ENCODE measurements at places on chromosomes 5 and 9.

DNA sequence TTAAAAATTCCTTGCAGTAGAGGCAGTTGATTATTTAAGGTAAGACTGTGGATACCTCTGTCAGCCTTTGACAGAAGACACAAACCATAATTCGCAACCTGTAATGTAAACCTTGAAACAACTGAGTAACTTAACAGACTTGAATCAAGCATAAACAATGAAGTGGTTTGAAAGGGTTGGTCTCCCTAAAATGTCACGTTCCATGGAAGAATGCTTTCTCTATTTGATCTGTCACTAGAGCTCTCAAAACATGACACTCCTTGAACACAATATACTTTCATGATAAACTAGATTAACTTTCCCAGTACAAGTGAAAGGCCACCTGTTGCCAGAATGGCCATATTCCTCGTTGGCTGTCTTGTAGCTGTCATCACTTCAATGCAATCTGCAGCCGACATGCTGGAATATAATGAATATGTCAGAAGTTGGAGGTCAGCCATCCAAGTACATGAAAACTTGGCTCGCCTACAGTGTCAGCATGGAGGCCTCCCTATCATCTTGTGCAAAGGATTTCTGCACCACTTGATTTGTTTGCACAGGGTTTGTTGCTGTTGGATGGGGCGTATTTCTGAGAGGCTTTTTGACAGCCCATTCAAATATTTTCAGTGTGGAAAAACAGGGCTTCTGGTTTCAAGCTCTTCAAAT is 228.0 kb downstream of the TLE4 start:
- no peak for DNase-seq

GRCh38 chr5:167305591-167306213 is 985.7 kb upstream of the WWC1 start:
- no peak for DNase-seq

DNA sequence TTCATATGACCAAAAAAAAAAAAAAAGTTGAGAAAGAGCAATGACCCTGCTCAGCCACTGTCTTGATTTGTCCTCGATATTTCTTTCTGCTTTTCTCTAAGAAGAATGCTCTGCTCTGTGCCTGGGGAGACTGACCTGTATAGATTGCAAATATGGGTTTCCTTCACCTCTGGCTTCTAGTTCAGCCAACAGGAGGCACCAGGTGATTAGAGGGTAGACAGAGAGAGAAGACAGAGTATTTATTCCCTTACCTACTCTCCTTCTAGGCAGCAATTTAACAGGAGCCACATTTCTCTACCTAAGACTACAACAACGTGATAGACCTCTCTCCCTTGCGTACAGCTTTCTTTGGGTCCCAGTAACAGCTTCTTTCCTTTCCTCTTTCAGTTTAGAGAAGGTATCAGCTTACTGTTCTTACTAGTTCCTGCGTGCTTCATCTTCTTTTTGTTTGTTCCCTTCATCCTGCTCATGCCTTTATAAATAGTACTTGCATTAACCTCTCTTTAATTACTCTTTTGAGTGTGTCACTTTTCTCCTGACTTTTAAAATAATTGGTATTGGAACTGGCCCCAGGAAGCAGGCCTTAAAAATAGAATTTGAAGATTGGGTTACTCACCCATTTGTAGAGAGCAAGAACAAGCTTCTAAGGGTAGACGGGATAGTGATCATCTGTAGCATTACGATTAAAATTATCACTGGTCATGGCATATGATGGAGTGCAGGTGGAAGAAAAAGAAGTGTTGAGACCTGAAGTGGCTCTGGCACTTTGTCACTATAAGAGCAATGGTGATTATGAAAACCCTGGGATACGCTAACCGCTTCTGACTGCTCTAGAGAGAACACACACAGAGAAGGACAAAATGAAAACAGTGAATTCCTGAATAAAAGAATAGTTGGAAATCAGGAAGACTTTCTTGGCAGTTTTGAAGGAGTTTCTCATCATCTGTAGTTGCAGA is 161.2 kb upstream of the FSTL4 start:
- DNase-seq: no peak

GRCh38 chr5:151243564-151243963 is 9.4 kb upstream of the GM2A start:
- no peak for DNase-seq

DNA sequence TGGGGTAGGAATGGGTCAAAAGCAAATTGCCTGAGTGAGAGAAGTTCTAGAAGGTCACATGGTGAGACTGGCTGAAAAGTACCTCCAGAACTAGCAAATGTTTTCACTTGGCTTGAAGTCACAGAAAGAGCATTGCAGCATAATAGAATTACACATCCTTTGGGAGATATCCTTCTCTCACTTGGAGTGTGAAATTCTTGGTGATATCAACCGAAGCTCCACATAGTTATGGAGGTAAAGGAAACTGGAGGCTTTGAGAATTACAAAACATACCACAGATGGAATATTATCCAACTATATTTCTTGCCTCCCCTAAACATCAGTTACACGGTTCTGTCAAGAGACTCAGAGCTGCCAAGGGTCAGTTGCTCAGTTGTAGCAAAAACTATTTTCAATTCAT is 182.4 kb downstream of the SEMA5A start:
- no peak for DNase-seq

GRCh38 chr5:37071487-37071886 is 177.7 kb downstream of the CPLANE1 start:
- DNase-seq: no peak

GRCh38 chr9:135130207-135130976 is 42.9 kb downstream of the OLFM1 start:
- DNase-seq: no peak

GRCh38 chr5:102798104-102798785 is 43.1 kb downstream of the PAM start:
- DNase-seq: no peak

DNA sequence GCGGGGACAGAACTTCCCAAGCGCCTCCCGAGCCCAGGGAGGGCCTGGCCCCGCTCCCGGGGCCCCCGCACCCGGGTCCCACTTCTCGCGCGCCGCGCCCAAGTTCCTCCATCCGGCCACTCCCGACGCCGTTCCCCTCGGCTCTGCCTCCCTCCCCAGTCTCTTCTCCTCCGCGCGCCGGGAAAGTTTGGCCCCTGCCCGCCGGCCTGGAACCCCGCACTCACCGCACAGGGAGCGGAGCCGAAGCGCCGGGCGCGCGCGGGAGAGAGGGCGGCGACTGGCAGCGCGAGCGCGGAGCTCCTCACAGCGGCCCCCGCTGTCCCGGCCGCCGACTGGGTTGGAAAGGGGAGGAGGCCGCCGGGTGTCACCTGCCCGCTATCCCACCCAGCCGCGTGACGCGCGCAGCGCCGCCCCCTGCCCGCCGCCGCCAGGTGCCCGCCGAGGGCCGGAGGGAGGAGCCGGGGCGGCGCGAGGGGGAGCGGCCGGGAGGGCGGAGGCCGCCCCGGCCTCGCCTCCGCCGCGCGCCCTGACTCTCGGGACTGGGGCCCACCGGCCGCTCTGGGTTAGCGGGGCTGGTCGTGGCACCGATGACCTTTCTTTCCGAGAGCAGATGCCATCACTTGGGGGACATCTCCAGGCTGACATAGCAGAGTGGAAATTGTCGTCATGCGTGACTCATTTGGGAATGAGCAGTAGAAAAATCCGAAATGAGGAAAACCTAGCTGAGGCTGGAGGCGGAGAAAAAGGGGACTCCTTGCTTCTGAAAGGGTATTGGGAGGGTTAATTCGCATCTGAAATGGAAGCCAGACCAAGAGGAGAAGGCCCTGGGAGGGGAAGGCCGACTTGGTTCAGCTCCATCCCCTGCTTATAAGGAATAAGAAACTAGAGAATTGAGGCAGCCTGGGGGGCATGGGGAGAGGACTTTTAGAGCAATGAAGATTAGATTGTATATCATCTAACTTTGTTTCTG is at the start of gene ELOVL7:
Gene ELOVL7, minus strand, starts transcription at position 334 of the 970 bp plus-strand sequence. CDS start 56,872 bp downstream, outside the sequence.
- peak; percentile 7 for DNase-seq

GRCh38 chr5:6718718-6719117 is 5.5 kb downstream of the TENT4A start:
- no peak for DNase-seq

GRCh38 chr9:88809355-88810161 is 181.7 kb upstream of the S1PR3 start:
- DNase-seq: no peak

DNA sequence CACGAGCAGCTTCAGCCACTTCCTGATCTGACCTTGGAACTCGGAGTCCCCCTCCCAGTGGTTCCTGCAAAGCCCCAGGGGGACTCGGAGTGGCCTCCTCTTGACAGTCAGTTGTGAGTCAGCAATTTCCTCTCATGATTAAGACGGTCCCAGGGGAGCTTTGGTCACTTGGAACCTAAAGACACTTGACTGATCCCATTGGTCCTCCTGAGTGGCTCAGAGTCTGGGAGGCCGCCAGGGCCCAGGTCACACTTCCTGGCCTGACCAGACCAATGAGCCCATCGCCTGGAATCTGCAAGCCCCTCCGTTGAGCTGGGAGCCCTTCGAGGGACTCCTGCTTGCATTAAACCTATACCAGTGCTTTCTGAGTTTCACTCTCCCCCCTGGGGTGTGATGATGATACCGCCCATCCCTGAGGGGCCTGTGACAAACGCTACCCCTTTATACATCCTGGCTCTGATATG is 29.1 kb downstream of the TSPAN17 start:
- no peak for DNase-seq

DNA sequence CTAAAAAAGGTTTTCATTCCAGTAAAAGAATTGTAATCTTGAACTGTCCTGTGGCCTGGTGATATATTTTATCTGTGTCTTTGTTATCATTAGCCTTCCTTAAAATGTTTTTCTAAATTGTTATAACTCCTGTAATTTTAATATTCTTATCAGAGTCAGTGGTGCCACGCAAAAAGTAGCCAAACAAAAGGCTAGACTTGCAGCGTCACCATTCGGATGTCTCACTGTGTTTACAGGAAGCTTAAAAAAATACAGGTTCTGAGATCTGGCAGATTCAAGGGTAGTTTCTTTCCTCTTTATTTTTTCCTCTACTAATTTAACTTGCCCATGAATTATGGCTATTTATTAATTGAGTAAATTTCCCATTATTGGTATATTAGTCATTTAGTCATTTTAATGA is 362.3 kb downstream of the MAT2B start:
- DNase-seq: no peak

DNA sequence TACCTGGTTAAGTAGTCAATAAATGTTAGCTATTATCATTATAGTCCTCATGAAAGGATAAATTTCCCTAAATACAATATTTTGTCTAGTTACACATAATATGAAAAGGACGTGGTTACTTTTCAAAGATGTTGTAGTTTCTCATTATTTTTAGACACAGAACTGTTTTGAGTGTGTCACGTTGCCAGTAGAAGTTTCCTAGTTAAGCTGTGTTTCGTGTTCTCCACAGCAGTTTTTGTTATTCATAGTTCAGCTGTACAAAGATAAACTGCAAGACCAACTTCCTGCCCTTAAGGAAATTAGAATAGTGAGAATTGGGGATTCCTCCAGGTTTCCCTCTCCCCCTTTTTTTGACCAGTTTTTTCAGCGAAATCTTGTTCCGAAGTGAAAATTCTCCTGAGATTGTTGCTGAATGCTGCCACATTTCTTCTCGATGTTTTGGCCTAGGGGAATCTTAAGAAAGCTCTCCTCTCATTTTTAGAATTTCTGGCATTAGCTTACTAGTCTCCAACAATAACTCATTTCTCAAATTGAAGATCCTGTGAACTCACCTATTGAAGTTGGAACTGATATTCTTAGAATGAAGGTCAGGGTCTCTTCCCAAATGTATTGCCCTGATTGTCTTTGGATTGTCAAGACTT is 176.1 kb downstream of the PAM start:
- DNase-seq: no peak

DNA sequence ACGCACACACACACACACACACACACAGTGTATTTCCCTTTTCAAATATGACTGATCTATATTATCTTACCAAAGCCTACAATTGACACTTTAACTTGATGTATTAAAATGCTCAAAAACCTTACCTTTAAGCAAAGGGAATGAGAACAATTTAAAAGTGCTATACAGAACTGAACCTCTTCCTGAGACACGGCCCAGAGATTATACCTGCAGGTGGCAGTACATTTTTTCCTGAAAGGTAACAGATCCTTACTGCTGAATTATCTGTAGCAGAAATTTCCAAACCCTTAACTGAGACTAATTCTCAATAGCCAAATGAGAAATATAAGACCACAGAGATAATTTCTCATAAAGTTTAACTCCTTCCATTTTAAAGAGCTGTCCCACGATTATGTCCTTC is 91.1 kb downstream of the MYO10 start:
- DNase-seq: no peak

GRCh38 chr9:16918920-16919319 is 48.5 kb upstream of the BNC2 start:
- DNase-seq: no peak

DNA sequence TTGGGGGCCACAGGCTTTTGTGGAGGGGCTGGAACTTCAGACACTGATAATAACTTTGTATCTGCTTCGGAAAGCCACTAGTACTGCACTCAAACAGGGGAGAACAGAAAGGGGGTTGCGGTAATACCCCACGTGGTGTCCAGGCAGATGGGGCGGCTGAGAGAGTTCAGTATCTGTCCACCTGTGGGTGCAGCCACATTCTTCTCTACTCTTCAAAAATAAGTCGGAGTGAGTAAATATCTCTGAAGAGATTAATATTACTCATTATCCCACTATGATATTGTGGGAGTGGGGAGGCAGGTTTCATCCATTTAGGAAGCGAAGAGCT is 102.1 kb upstream of the SSBP2 start:
- DNase-seq: no peak

DNA sequence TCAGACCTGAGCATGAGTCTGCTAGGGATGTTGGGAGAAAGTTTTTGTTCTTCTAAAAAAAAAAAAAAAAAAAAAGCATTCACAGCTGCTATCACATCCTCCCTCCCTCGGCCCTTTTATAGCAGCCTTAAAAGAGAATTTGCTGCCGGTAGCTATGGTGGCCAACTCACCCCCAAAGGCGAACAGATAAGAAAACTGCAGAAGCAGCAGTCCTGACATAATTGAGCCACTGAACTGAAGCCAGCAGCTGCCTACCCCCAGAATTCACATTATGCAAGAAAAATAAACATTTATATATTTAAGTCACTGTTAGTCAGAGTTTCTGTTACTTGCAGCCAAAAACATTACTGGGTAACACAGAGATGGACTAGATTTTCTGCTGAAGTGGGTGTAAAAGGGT is 124.3 kb upstream of the SMARCA2 start:
- no peak for DNase-seq

- DNase-seq: no peak
Observed at GRCh38 chr5:79408028-79408427, 105.9 kb downstream of the HOMER1 start.

All from stimulated activated CD8-positive, alpha-beta memory T cell treated with anti-CD3 and anti-CD28 coated beads, Interleukin-12 subunit alpha, Interleukin-12 subunit beta, amount 100 ng/mL, for 4 hours (primary cell).